ENCODE measurements at places on chromosomes 7 and 10.
A peak's percentile ranks its signal among the peaks of the same experiment; 100 is the strongest.

DNA sequence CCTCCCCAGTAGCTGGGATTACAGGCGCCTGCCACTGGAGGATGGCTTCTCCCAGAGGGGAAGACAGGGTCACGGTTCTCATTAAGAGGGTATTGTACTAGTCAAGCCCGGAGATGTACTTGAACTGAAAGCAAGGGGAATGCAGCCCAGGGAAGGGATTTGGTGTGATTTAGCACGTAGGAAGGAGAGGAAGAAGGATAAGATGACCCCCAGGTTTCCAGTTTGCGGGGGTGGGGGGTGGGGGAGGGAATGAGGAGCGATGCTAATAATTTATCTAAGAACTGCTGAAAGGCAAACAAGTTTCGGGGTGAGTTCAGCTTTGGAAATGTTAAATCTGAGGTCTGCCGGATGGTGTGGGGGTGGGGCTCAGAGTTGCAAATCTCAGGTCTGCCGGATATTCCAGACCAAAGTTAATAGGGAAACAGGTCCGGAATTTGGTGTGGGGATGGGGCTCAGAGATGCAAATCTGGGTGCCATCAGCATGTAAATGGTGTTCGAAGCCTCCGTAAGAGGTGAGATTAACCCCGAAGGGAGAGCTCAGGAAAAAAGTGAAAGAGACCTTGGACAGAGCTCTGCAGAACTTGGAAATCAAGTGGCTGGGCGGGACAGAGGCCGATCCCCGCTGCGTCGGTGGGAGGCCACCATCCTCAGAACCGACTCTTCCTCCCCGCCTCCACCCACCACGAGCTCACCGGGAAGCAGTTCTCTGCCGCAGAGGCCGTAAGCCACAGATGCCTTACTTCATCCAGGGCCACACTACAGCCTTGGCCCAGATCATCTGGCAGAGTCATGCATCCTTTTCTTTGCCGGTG lies 1.6 kb upstream of the SEPHS1 start:
- peak; percentile 0 for DNase-seq

- peak; percentile 26 for DNase-seq
Measured at GRCh38 chr10:115026056-115026745, 67.0 kb upstream of the ATRNL1 start.

- DNase-seq = no peak
Measured at GRCh38 chr7:139041378-139042085, 5.7 kb upstream of the ZC3HAV1L start.

GRCh38 chr7:22005151-22005550 lies 59.5 kb upstream of the CDCA7L start:
- DNase-seq = no peak

GRCh38 chr10:79943871-79944270 lies 5.0 kb downstream of the SFTPD start:
- no peak for DNase-seq

- DNase-seq = no peak
Measured at GRCh38 chr7:140526787-140527664, 47.7 kb upstream of the MKRN1 start.

GRCh38 chr7:91910171-91910570 lies 29.7 kb upstream of the MTERF1 start:
- DNase-seq = no peak

- peak; percentile 23 for DNase-seq
Measured at GRCh38 chr7:74289018-74289658, at the start of gene CLIP2. CLIP2 (plus strand) TSS chr7:74289407; CDS start chr7:74317547, 28,140 bp downstream.

DNA sequence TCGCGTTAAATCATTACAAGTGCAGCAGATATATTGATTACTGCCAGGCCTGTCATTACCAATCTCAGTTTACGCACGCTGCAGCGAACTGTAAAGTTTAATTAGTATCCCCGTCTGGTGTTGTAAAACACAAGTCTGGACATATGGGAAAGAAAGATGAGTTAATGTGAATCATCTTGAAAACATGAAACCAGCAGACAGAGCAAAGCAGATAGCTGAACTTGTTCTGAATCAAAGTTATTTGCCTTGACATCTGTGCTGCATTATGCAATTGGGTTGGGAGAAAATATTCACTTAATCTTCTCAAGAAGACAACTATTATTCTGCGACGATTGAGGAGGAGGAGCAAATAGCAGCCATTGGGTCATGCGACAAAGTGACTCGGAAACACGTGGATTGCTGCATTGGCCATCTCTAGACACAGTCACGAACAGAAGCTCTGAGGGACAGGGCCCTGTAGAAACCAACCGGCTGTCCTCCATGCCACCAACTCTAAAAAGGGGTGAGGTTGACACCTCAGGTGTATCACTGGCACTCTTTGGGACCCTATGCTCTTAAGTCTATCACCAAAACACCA lies 156.3 kb upstream of the C7orf33 start:
- peak; percentile 93 for DNase-seq

DNA sequence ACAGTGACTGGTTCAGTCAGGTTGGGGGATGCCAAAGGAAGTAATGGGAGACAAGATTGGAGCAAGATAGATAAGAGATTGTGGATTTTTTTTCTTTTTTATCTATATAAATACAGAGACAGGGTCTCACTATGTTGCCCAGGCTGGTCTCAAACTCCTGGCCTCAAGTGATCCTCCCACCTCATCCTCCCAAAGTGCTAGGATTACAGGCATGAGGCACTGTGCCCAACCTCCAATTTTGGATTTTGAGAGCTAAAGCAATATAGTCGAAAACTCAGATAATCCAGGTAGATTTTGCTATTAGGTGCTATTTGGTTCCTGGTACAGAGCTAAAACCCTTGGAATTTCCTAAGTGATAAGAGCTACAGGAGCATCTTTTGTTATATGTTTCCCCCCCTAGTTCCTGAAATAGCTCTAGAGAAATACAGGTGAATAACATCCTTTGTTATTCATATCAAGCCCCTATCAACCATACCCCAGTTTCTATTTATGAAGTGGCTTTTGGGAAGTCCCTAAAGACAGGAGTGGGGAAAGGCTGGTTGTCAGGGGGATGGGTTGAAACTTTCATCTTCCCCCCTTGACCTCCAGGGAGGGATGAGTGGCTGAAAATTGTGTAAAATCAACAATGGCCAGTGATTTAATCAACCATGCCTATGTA lies 151.2 kb downstream of the CFTR start:
- no peak for DNase-seq

GRCh38 chr10:20892796-20893195 lies 4.3 kb downstream of the NEBL start:
- no peak for DNase-seq

DNA sequence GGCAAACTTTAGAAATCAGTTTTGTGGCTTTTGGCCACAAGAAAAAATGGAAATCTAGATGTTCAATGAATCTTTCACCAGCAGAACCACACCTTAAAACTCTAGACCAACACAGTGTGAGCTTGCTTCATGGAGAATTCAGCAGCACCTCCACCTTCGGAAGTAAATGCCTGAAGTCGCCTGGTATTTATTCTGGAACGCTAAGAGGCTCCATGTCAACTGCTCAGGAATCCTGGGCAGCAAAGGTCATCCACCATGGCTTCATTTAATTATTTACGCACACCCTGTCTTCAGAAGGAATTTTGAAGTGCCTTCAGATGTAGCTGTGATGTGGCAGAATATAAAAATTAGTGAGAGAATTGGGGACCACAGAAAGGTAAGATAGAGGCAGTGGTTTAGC lies 167.7 kb downstream of the GFRA1 start:
- DNase-seq = no peak

GRCh38 chr7:149568218-149568617 lies 70.6 kb upstream of the ZNF746 start:
- no peak for DNase-seq

DNA sequence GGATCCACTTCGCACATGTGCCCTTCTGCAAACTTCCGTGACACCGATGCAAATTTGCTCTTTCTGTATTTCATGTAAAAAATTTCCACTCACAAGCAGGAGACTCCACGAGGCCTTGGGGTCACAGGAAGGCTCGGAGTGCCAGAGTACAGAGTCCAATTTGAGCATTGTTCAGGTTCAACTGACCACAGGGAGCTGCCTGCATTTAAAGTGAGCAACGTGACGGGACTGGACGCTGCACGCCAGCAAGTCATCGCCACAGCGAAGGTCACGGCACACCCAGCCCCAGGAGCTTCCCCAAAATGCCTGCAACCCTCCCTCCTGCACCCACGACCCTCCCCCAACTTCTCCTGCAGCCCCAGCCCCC lies 41.5 kb upstream of the NKX6-2 start:
- DNase-seq = no peak

GRCh38 chr7:136070736-136071505 lies 93.8 kb upstream of the MTPN start:
- DNase-seq = peak; percentile 7

- DNase-seq = peak; percentile 68
Measured at GRCh38 chr10:28939281-28940157, 262.2 kb downstream of the BAMBI start.

GRCh38 chr10:17383801-17384555 lies 70.4 kb downstream of the ST8SIA6 start:
- DNase-seq = no peak

GRCh38 chr7:123624527-123625183 lies 23.0 kb downstream of the ASB15 start:
- DNase-seq = no peak

- DNase-seq = no peak
Measured at GRCh38 chr10:110914431-110914830, 4.5 kb downstream of the BBIP1 start.

- peak; percentile 26 for DNase-seq
Measured at GRCh38 chr7:28360739-28361138, 51.6 kb upstream of the CREB5 start.

- no peak for DNase-seq
Measured at GRCh38 chr7:8931906-8932646, 498.7 kb downstream of the NXPH1 start.

DNA sequence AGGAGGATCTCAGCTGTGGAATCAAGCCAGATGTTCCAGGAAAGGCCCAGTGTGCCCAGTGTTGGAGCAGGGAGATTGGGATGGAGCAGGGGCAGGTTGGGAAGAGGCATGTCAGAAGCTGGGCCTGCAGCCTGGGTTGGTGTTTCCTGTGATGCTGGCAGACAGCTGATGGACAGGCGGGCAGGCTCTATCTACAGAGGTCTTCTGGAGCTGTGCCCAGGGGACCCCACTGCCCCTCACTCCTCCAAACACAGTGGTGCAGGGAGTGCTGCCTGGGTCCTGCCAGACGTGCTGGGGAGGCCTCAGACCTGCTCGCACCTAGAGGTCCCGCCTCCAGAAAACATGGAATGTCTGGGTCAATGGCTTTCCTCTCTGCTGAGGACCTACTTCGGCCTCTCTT lies 182.9 kb upstream of the TCERG1L start:
- no peak for DNase-seq

GRCh38 chr7:158695726-158696452 lies 8.7 kb downstream of the NCAPG2 start:
- peak; percentile 58 for DNase-seq

- no peak for DNase-seq
Measured at GRCh38 chr10:89567576-89568245, 32.3 kb upstream of the SLC16A12 start.

GRCh38 chr10:102962951-102963755 lies 45.1 kb downstream of the CNNM2 start:
- DNase-seq = no peak

DNA sequence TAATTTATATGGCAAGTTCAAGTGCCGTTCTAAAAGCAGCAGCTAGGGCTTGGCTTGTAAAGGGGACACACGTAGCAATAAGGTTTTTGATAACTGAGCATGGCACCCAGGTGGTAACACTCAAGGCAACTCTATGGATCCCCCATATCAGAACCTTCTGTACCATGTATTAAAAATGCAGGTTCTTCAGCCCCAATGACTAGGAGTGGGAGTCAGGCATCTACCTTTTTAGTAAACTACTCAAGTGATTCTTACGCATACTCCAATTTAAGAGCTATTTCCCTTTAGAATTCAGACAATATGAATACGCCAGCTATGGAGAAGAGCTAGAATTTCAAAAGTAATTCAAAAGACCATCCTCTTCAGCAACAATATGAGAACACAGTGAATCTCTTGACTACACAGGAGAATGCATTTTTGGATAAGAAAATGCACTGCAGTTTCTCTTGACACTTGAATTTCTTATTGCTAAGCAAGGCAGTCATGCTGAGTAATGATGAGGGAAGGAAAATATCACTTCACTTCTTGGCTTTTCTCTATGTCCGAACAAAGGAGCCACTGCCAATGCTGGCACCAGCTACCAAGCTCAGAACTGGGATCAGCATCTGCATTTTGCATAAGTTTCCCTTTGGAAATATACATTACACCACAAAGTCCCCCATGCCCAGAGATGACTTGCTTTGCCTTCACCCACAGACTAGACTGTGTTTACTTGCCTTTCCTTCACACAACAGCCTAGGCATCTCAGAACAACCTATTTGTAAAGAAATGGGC lies 53.5 kb downstream of the ABLIM1 start:
- no peak for DNase-seq

GRCh38 chr10:67779465-67780203 lies 58.4 kb downstream of the DNAJC12 start:
- peak; percentile 46 for DNase-seq

DNA sequence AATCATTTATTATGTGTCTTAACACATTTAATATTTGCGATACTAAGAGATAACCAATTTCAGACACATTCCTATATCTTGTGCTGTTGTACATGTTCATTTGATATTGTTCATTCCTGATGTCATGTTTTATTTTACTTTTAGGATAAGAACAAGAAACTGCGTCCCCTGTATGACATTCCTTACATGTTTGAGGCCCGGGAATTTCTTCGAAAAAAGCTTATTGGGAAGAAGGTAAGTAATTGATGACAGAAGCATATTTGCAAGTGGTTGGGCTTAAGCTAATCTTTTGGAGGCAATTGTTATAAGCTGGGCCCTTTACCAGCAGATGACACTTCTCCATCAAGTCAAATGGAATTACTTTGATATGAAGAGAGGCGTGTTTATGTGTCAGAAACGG lies 155.3 kb downstream of the SND1 start:
- DNase-seq = no peak

DNA sequence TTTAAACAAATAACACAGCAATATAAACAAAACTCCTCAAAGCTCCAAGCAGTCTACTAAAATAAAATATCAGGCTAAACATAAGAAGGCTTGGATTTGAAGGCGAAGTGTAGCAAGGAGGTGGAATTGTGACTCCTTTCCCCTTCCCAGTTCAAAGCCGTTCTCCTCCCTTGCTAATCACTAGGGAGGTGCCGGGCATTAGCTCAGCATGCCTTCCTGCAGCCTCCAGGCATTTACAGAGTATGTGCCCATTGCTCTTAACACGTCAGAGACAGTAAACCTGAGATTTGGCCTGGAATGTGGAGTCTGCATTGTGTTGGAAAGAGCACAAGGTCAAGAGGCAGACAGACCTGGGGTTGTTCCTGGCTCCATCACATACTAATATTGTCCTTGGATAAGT lies 15.6 kb downstream of the CNNM1 start:
- DNase-seq = no peak
